Activated naive CD4-positive, alpha-beta T cell (primary cell): ENCODE measurements at places on chromosomes 5 and 9.

- DNase-seq, result no peak
These were observed 50.7 kb downstream of the WNK2 start for GRCh38 chr9:93234600-93234999.

GRCh38 chr5:176296-176823 is 14.9 kb upstream of the LRRC14B start:
- no peak for DNase-seq

GRCh38 chr5:31759925-31760324 is 121.0 kb downstream of the PDZD2 start:
- no peak for DNase-seq

GRCh38 chr5:97635553-97635952 is 452.5 kb upstream of the RIOK2 start:
- DNase-seq, result no peak

DNA sequence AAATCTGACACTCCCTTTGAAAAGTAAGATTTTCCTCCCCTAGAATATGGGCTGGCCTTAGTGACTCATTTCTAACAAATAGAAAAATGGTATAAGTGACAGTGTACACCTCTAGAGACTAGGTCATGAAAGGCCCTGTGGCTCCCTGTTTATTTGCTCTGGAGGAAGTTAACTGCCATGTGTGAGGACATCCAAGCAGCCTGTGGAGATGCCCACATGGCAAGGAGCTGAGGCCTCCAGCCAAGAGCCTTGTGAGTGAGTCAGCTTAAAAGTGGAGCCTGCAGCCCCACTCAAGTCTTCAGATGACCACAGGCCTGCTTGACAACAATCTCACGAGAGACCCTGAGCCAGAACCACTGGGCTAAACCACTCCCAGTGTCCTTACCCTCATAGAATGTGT is 128.1 kb upstream of the LHFPL2 start:
- DNase-seq, result no peak

GRCh38 chr5:1182633-1183423 is 18.6 kb upstream of the SLC6A19 start:
- no peak for DNase-seq

DNA sequence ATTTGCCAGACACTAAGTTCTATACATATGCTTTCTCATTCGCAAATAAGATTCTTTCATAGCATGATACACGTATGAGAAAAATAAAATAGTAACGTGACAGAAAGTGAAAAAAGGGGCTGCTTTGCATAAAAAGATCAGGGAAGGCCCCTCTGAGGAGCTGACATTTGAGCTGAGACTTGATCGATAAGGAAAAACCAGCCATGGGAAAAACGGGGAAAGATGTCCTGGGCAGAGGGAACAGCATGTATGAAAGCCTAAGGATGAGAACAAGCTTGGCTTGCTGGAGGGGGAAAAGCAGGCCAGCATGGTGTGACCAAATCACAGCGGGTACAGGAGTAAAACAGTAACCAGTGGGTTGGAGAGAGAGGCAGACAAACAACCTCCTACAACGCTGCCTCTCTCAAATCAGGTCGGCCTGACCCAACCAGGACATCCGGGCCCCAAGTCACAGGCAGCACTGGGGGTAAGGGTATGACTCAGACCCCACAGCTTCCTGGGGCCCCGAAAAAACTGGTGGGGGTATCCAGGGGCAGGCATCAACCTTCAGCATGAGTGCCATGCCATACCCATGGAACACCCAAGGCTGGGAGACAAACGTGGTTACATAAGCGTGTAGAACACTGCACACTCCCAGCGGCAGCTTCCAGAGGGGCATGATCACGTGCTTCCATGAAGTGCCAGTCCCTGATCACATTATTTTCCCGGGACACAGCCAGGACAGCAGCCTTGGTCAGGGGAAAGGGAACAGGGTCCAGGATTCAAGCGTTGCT is 2.2 kb downstream of the TNIP1 start:
- DNase-seq, result no peak

DNA sequence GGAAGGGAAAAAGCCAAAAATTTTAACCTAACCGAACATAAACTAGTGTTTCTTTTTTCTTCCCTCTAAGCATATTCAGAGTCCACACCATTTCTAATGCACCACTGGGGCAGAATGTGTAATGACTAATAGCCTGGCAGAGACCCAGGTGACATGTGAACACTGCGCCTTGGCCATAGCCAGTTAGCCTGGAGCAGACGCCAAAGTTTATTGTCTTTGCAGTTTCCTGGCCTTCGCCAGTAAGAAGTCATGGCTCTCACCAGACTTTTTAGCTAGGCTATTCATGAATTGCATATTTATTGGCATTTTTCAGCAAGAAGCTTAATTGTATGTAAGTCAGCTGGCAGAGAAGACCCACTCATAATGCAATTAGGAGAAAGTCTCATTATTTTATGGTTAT is 182.8 kb upstream of the SLC27A6 start:
- DNase-seq, result no peak

DNA sequence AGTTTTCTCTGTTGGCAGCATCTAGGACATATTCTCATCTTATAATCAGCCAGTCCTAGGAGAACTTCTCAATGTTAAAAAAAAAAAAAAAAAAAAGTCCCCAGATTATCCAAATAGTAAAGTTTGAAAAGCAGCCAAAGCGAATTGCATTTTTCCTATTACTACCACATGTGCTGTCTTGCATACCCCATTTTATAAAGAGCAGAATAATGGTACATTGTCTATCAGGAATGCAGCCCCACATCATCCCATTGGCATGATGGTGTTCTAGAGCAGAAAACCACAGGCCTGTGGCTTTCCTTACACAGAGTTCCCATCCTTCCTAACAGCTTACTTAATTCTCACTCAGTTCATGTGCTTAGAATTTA is 381.6 kb downstream of the TMEM38B start:
- DNase-seq, result no peak

DNA sequence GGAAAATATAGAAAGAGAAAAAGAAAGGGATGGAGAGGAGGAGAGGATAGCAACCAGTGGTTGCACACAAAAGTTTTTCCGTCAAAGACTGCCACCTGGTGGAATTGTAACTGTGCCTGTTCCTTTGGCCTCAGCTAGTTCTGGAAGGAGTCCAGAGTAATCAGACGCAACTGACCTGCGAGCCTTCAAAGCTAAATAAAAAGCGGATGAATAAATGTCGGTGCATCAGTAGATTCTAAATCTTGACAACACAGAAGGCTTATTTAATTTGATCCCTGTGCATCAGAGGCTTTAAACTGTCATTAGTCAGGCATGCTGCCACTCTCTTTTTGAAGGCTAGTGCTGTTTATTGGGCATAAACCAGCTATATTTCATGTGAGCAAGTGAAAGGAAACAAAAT is 132.9 kb upstream of the ACO1 start:
- DNase-seq, result no peak

- no peak for DNase-seq
These were observed 3.1 kb upstream of the LRRC70 start for GRCh38 chr5:62575489-62575888.

DNA sequence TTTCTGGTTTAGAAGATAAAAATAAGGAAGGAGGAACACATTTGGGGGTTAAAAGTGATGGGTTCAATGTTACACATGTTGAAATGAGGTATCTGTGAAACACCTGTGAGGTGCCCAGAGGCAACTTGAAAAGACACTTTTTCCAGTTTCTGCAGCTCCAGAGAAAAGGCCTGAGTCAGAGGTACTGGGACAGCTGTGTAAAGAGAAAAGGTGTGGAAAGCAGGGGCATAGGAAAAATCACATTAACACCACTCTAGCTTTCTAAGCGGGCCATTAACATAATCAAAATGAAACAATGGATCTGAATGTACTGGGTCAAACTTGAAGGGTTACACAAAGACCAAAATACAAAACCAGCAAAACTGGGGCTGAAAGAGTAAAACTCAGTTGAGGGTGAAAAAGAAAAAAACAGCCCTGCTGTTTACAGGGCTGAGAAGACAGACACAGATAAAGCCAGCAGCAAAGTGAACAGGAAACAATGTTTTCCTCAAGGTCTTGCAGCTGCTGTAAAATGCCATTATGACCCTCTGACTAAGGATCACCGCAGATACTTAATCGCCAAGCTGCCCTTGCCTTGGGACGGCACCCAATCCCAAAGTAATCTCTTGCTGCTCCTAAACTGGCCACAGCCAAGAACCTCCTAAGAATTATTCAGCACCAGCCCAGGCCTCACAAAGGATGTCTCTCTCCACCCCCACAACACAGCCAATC is 104.7 kb downstream of the DROSHA start:
- DNase-seq, result no peak

GRCh38 chr9:134887219-134887618 is 6.6 kb downstream of the FCN2 start:
- no peak for DNase-seq

GRCh38 chr5:114407783-114408182 is 45.9 kb downstream of the KCNN2 start:
- no peak for DNase-seq

DNA sequence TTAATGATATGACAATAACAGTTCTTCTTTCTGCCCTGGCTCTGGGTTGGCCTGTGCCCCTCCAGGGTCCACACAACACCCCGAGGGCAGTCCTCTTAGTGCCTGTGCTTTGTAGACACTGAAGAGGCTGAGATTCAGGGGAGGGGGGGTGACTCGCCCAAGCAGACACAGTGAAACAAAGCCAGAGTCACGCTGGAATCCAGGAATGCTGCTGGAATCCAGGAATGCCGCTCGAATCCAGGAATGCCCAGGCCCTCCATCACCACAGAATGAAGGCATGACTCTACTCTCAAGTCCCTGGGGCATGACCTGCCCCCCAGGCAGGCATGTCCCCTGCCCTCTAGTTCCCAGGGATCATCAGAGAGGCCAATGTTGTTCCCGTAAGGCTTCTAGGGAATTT is 73.1 kb downstream of the LRSAM1 start:
- DNase-seq, result no peak
